Kidney (tissue), 22 donors: ENCODE measurements at places on chromosomes 6 and 20. TPM values are rescaled to one million over a fixed set of nuclear protein-coding genes. Genes with fewer than 3 reads are reported as not detected.

SOX12 gene
- 12.7 TPM for total RNA-seq

MEI4 gene
- 1.2 TPM for total RNA-seq

TAP2 gene
- total RNA-seq: 37.6 TPM

EMILIN3 gene
- 0.50 TPM for total RNA-seq

DNA sequence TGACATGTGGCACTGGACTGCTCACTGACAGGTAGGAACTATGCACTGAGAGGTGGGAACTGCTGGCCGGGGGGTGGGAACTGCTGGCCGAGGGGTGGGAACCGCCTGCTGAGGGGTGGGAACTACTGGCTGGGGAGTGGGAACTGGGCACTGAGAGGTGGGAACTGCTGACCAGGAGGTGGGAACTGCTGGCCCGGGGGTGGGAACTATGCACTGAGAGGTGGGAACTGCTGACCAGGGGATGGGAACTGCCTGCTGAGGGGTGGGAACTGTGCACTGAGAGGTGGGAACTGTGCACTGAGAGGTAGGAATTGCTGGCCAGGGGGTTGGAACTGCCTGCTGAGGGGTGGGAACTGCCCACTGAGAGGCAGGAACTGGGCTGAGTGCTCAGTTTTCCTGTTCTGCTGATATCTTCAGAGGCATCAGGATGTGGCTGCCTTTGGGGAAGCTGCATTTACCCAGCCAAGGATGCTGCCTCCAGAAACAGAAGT lies 90.2 kb downstream of the THBS2 start:
- H3K4me1 ChIP-seq: no peaks in the 10 kb centered on the region
- no peaks in the 10 kb centered on the region for H3K36me3 ChIP-seq
- H3K27me3 ChIP-seq: no peaks in the 10 kb centered on the region
- H3K4me3 ChIP-seq: no peak overlapping the region

- H3K27me3 ChIP-seq: no peaks in the 10 kb centered on the region
- no peak for DNase-seq
- no peaks in the 10 kb centered on the region for H3K36me3 ChIP-seq
- H3K27ac ChIP-seq: no peak overlapping the region
- no peak overlapping the region for H3K4me3 ChIP-seq
- H3K4me1 ChIP-seq: peaks cover 4% of the 10 kb centered on the region
Observed at GRCh38 chr6:14281811-14282660, 164.5 kb downstream of the CD83 start.

DNA sequence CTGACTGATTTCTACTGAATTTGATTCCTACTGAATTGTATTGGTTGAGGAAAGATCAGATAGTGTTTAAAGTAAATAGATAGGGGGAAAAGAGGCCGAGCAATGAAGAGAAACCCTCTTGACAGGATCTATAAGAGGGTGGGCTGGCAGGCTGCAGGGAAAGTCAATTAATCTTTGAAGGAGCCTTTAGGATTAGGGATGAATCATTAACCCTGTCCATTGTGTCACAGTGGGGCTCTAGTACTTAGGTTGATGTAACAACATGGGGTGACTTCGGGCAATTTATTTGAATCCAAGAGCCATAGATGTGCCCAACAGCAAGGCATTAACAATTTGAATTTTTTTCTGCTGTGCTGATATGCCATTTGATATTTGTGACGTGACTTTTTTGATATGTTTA lies 7.5 kb downstream of the RFX6 start:
- H3K27ac ChIP-seq: no peak overlapping the region
- peak; percentile 15 for DNase-seq
- no peaks in the 10 kb centered on the region for H3K4me1 ChIP-seq
- H3K27me3 ChIP-seq: no peaks in the 10 kb centered on the region
- H3K36me3 ChIP-seq: no peaks in the 10 kb centered on the region

DNA sequence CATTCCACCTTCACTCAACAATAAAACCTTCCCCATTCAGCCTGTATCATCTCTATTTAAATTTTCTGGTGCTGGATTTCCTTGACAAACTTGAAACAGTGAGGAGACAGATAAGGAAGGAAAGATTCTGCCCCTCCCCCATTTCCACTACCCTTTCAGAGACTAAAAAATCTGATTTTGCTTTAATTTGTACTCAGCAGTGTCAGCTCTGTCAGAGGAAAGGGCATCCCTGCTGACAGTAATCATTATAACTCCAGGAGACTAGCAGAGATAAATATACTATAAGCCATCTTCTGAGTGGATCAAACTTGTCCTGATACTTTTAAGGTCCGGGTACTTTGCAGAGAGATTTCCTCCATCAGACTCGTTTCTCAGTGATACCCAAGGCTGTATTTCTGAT lies 155.6 kb downstream of the SAMD5 start:
- H3K4me1 ChIP-seq: no peaks in the 10 kb centered on the region
- H3K27me3 ChIP-seq: no peaks in the 10 kb centered on the region
- H3K36me3 ChIP-seq: no peaks in the 10 kb centered on the region
- no peak overlapping the region for H3K27ac ChIP-seq

- H3K4me1 ChIP-seq: peaks cover 3% of the 10 kb centered on the region
- no peaks in the 10 kb centered on the region for H3K27me3 ChIP-seq
- H3K36me3 ChIP-seq: no peaks in the 10 kb centered on the region
- H3K27ac ChIP-seq: no peak overlapping the region
- DNase-seq: no peak
Observed at GRCh38 chr6:53828215-53828614, 33.4 kb downstream of the LRRC1 start.
